ENCODE measurements at places on chromosomes 1 and 21. TPM values are rescaled to one million over a fixed set of nuclear protein-coding genes. Genes with fewer than 3 reads are reported as not detected.

Gene FCN3
- not detected for total RNA-seq

Gene NBPF12
- total RNA-seq = 3.0 TPM

Gene GALE
- total RNA-seq = 75.5 TPM

Gene MYOM3
- total RNA-seq = not detected

Gene SPATA6
- total RNA-seq = 3.0 TPM

Gene CELA3A
- not detected for total RNA-seq

Measured in myometrial cell (primary cell).